GF-D8 (cell line): ENCODE measurements at places on chromosomes 12 and 14.

GRCh38 chr12:55727643-55728185, 1.1 kb downstream of the CD63 start:
- DNase-seq: no peak

GRCh38 chr12:77007476-77007875, 57.9 kb downstream of the E2F7 start:
- DNase-seq: no peak

GRCh38 chr12:82593901-82594396, 92.8 kb upstream of the TMTC2 start:
- DNase-seq: no peak

- DNase-seq: no peak
These were observed at the start of gene KIF5A for GRCh38 chr12:57549909-57550640. KIF5A (plus strand) TSS chr12:57550044; CDS start chr12:57550272, 228 bp downstream.

DNA sequence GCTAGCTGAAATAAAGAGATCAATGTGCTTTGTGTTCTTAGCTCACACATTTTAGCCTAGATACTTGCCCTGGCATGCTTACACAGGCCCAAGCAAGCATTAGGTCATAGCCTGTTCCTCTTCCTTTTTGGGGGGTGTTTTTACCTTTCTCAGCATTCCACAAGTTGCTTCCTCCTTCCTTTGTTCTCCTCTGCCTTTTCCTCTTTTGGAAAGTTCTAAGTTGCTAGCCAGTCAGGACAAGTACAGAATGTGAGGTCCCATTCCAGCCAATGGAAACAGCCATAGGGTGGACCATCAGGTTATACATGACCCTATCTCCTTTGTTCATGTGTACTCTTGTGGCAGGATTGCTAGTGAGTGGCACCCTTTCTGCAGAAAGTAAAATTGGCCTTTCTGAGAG, 154.9 kb downstream of the RASSF9 start:
- no peak for DNase-seq

GRCh38 chr12:28108599-28108998, 81.7 kb upstream of the CCDC91 start:
- no peak for DNase-seq

GRCh38 chr12:131437706-131438492, 273.0 kb upstream of the SFSWAP start:
- no peak for DNase-seq

GRCh38 chr14:91298576-91298975, 54.1 kb upstream of the GPR68 start:
- DNase-seq: no peak

DNA sequence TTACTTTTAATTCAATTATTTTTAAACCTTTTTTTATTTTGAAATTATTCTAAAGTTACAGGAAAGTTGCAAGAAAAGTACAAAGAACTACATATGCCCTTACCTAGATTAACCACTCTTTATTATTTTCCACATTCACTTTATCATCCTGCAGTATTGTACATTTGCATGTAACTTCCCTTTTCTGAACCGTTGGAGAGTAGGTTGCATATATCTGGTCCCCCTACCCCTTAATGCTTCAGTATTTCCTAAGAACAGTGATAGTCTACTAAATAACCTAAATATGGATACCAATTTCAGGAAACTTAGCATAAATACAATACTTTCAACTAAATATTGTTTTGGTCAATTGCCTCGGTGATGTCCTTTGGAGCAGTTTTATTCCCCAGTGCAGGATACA, 15.0 kb downstream of the G2E3 start:
- DNase-seq: no peak

GRCh38 chr12:18165889-18166288, 75.9 kb upstream of the RERGL start:
- no peak for DNase-seq

DNA sequence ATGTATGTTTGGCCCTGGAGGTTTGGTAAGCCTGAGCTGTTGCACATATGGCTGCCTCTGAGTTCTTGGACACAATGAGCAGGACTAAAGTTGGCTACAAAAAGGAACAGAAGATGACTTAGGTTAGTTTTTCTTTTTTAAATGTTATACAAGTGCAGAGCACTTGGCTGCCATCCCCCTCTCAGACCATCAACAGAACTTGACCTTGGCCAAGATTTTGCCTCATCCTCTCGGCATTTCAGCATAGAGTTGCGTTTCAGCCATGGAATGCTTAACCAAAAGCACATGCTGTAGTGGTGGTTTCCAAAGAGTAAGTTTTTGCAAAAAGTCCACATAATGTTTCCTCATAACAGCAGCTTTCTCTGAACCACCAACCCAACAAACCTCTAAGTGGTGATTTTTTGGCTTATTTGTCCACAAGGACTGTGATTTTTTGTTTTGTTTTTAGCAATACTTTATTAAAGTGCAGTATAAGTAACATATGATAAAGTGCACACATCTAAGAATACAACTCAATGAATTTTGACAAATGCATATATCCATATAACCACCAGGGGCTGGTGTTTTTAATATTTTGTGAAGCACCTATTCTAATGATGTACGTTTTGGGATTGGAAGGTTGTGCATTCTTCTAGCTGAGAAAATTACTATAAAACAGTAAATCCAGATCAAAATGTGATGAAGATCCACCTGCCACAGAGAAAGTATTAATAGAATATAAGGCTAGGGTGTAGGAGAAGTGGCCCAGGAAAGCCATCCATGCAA, 12.1 kb upstream of the GALNT16 start:
- no peak for DNase-seq

DNA sequence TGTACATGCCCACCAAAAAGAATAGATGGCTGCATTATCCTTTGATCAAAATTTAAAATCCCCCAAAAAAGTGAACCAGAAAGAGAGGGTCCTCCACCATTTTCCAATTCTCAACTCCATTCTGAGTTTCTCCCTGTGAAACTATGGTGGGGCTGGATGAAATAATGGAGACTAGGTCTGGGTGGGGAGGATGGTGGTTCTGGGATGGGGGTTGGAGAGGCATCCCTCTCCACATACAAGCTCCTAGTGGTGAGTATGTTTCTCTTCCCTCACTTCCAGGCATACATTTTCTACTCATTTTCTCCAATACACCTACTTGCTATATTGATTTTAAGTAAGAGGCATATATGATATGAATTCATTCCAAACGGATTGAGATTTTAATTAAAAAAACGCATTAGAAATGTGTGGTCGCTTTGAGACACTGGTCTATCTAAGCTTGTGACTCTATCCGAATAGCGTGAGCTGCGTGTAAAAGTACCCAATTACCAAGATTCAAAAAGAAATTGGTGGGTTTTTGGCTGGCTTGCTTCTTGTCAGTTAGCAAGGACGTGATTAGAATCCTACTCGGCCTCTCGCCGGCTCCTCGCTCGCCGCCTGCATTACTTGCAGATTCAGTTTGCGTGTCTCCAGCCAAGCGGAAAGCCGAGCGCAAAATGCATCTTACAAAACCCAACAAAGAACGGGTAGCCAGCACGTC, 3.4 kb downstream of the ASCL1 start:
- no peak for DNase-seq

DNA sequence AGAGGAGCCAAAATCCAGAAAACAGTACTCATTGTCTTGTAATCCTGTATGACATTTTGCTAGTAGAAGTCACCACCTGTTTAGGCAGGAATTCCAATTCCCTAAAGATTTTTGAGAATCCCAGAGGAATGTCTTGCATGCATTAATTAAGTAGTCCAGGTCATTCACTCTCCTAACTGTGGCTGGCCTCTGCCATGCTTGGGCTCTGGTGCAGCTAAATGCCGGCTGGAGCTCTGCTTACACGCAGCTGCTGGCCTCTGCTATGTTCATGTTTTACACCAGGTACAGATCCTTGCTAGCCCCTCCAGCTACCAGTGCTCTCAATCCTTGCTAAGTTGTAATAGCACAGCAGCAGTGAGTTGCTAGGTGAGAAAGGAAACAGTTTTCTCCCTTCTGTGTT, 16.3 kb upstream of the HIF1A start:
- DNase-seq: no peak

GRCh38 chr12:103728323-103728722, 112.7 kb downstream of the NT5DC3 start:
- DNase-seq: no peak

- DNase-seq: no peak
These were observed 43.4 kb downstream of the SMIM41 start for GRCh38 chr12:52122904-52123303.

GRCh38 chr12:51217133-51217967, 512 bp downstream of the POU6F1 start:
- no peak for DNase-seq

DNA sequence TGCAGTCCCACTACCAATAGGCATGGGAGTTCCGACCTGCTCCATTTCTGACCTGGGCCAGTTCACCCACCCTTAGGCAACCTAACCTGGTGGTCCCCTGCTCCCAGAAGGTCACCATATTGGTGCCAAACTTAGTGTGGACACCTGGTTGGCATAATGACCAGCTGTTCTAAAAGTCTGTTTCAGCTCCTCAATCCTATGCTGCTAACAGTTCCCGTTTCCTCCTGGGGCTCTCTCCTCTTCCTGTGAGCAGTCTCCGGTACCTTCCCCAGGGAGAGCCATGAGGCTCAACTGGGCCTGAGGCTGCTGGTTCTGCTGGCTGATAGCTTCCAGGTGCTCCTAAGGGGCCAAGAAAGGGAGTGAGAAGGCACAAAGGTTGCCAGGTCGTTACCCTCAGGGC, 15.9 kb upstream of the BLTP3B start:
- no peak for DNase-seq

- DNase-seq: no peak
These were observed 2.4 kb upstream of the MLH3 start for GRCh38 chr14:75053396-75054291.

DNA sequence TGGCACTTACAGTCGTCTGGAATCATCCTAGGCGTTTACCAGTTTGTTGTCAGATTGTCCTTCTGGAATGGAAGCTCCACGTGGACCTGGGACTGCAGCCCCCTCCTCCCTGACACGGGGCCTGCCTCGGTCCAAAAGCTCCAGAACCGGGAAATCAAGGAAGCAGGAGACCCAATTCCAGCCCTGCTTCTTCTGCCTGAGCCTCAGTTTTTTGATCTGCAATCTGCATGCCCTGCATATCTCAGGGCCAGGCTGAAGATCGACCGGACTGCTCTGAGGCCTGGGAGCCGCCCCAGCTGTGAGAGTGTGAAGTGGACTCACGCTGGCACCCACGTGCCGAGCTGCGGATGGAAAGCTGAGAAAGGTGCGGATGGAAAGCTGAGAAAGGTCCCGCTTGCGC, 98.6 kb downstream of the SETD3 start:
- DNase-seq: no peak

- DNase-seq: no peak
These were observed 1470.9 kb upstream of the SEL1L start for GRCh38 chr14:83004456-83005006.

DNA sequence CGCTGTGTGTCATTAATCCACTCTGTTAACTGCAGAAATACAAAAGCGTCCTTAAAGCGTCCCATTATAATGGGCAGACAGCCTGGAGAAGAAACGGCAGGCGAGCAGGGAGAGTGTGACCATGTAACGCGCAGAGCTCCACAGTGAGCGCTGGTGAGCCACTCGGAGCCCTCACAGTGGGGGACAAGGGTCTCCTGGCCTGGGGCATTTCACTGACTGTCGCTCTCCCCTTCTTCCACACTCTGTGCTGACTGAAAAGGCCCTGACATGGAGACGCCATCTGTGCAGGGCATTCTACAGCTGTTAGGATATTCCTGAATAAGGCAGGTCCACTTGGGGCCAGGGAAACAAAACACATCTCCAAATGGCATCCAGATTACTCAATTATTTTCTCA, 24.2 kb downstream of the CCDC92 start:
- no peak for DNase-seq

DNA sequence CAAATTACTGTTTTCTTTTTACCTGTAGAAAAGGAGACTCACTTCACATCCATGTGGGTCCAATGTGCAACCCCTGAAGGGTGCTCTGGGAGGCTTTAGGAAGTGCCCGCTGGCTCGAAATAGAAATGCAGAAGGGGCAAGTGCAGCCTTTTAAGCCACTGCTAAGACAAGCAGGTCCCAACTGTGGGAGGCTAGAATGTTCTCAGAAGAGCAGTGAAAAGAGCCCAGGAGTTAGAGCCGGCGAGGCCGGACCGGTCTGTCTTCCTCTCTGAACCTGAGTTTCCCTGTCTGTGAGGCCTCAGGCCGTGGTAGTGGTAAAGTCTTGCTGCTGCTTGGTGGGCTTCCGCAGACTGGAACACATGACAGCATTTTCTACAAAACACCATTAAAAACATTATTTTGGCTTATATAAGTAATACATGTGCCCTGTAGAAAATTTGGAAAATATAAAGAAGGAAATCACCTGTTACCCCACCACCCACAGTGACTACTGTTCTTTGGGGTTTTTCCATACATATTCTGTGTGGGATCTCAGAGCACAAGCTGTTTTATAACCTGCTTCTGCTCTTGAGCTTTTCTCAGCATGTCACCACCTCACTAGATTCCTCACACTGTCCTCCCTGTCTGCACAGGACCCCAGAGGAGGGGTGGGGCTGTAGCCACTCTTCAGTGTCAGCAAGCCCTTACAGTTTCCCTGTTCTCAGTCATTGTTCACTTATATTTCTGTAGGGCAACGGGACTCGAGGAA, 6.0 kb downstream of the CKB start:
- no peak for DNase-seq

DNA sequence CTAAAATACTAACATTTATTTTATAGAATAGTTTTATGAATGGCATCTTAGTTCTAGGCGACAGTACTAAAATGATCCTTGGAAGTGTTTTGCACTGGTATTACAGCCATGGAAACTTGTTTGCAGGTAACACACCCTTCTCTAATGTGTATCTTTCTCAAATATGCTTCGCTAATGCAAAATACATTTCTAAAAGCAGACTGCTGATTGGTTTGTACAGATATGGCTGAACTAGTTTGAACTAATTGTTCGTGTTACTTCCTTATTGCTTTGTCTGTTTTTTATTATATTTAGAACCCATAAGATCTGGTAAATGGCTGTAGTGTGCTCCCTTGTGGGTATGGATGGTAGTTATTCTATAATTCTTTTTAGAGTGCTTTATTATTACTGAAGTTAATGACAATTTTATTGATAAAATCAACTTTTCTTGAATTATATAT, 53.0 kb downstream of the ATF7IP start:
- no peak for DNase-seq

DNA sequence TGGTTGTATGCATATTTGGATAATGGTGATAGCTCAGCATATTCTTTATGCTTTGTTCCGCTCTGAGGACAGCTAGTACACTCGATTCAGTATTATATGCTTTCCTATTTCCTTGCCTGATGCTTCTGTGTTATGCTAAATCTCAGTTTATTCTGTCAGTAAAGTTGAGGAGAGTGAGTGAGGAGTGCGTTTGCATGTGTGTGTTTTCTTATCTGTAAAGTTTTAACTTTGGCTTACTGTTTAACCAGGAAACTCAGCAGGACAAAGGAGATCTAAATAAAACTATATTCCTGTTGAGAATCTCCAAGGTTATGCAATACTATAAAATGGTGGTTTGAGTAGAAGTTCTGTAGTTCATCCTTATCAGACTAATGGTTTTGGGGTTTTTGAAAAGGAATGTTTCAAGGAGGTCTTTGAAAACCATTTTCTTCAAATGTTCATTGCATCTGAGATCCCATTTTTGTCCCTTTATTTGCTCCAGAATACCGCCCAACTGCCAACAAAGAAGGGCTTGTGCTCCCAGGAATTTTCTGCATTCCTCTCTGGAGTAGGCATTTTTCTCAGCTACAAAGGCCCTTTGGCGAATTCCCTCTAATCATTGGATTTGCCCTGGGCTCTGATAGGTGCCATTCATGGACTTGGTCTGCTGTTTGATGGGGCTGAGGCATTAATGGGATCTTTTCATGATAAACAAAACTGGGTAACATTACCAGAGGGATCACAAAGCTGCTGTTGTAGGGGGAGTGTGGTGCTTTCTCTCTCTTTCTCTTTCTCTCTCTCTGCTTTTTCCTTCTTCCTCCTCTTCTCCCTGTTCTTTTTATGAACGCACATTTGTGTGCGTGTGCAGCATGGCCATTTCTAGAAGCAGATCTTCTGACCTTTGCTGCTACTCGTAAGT, 71.7 kb downstream of the HMGA2 start:
- DNase-seq: no peak
